ENCODE measurements at places on chromosomes 7 and 10.
A peak's percentile ranks its signal among the peaks of the same experiment; 100 is the strongest.

DNA sequence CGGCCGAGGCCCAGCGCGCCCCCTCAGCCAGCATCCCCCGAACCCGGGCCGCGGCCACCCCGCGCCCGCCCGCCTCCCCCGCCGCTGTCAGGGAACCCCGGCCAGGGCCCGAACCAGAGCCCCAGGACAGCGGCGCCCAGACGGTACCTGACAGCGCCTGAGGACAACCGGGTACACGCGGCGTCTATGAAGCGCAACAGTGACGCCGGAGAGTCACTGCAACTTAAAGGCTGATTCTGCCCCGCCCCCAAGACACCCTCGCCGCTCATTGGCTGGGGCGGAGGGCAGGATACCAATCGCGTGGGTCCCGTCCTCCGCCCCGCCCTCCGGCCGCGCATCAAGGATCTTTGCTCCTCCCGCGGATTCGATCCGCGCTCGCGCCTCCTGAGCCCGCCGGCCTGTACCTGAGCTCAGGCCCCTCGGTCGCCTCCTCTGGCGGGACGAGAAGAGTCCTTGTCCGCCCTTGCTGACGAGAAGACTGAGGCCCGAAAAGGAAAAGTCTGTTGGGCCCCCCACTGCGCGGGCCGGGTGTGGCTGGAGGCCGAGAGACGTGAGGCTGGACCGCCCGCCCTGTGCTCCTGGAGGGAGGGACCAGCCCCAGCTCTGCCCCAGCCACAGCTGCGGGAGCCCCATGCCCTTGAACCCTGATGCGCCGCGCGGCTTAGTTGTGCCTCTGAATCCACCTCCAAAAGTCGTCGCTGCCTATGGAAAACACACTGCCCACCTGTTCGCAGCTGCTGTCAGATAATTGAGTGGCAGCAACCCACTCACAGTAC, at the start of gene OAT:
Gene OAT, minus strand, starts transcription at position 198 of the 776 bp plus-strand sequence. CDS start 6,752 bp downstream, outside the sequence.
- DNase-seq = peak; percentile 97

- peak; percentile 1 for DNase-seq
Measured at GRCh38 chr7:114293289-114294012, 121.2 kb upstream of the FOXP2 start.

GRCh38 chr10:94108200-94108599, 114.5 kb downstream of the PLCE1 start:
- DNase-seq = no peak

DNA sequence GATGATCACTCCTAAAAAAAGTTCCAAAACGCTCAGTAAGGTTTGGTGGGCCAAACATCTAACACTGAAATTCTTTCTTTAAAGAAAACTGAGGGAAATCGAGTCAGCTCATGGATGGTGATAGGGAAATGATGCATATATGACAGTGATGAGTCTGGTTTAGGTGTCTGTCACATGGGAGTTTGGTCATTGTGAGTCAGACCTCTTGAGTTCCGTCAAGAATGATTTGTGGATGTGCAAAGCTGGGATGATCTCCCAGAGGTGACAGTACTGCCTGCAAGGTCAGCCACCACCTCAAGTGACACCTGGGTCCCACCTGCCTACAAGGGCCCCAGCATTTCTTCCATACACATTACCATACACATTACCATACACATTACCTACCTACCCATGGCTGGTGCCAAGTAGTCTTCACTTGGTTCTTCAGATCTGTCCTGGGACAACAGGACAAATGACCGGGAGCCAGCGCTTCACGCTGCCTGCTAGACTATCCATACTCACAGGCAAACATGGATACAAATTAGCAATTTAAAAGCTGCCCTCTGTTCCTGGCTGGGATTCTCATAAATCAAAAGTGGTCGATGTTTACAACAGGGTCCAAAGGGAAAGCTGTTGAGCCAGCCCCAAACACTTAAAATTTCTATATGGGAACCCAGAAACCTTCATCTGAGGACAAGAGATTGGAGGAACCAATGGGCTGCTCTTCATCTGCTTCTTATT, 128.4 kb downstream of the ADAM12 start:
- DNase-seq = no peak

DNA sequence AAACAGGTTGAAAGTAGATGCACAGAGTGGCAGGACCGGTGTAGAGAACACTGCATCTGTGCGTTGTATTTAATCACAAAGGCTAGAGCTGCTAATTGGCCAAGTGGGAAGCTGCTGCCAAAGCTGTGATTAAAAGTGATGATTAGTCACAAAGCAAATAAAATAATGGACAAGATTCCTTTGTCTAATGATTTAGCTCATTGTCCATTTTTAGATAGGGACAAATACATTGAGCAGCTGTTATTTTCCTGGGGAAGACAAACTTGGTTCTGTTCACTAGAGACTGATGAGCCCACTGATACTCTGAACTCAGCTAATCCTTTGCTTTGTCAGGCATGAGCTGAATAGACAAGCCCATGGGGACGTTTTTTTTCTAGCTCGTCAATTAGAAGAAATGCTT, 19.7 kb downstream of the UBE3C start:
- no peak for DNase-seq
